Mesenchymal stem cell (in vitro differentiated cells and primary cell): ENCODE measurements at places on chromosomes 12 and 14.

- DNase-seq = no peak
Observed at GRCh38 chr12:3189282-3189681, 112.1 kb downstream of the TSPAN9 start.

DNA sequence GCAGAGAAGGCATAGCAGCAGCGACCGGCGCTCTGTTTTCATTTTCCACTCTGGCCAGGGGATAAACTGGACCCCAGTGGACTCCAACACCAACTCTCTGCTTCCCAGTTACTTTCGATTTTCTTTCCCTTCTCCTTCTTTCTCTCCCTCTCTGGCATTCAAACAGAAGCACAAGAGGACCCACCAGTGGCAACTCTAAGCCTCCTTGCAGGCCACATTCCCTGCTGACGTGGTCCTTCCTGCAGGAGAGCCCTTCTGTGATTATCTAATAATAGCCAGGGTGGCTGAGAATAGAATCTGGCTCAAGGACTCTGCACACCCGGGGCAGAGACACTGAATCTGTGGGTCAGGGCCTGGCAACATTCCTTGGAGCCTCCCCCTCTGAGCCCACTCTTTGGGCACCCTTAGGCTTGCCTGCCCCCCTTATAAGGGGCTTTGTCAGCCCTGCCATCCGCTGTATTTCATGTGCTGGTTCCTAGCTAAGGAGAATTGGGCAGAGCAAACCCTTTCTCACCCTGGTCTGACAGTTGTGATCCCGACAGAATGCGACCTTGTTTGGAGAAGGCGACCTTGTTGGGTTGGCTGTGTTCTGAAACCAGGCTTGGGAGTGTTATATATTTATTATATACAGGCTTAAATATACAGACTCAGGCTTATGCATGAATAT is 8.2 kb upstream of the HOXC6 start:
- peak; percentile 87 for DNase-seq

DNA sequence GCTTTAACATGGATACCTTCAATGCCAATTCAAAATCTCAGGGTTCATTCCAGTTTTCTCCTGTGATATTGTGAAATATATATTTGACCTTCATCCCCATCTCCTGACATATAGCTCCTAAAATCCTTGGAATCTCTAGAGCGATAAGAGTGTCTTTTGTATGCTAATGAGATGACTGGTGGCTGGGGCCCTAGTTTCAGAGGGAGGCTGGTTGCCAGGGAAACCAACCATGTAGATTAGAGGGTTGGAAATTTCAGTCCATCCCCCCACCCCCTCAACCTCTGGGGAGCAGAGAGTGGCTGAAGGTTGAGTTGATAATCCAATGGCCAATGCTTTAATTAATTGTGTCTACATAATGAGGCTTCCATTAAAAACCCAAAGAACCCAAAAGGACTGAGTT is 59.4 kb downstream of the SDR9C7 start:
- no peak for DNase-seq

GRCh38 chr14:101619484-101619883 is 58.2 kb downstream of the DIO3 start:
- DNase-seq = no peak

DNA sequence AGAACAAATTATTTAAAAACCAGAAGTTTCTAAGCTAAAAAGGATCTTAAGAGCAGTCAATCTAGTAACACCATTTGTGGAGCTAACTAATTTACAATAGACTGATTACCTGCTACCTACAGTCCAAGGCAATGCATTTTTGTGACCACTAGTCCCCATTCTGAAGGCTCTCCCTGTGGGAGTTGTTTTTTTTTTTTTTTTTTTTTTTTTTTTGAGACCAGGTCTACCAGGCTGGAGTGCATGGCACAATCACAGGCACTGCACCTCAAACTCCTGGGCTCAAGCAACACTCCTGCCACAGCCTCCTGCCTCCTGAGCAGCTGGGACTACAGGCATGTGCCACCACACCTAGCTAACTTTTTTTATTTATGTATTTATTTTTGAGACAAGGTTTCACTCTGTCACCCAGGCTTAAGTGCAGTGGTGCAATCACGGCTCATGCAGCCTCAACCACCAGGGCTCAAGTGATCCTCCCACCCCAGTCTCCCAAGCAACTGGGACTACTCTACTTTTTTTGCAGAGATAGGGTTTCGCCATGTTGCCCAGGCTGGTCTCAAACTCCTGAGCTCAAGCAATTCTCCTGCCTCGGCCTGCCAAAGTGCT is 3.9 kb downstream of the GNPTAB start:
- DNase-seq = peak; percentile 15

DNA sequence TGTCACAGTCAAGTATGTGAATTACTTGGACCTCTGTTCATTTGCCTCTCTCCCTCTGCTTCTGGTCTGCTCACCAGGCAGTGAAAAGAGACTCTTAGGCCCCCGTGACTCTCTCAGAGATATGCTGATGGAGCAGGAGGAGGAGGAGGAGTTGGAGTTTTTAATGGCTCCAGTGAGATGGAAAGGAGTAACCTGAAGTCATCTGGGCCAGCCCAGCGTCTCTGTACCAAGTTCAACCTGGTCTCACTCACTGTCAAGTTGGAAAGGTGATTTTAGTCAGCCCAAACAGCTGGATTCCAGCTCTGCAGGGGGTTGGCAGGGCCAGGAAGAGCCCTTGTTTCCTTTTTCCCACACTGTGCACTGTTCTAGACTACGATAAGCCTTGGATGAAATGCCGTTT is 48.6 kb downstream of the SH2B3 start:
- no peak for DNase-seq

- no peak for DNase-seq
Observed at GRCh38 chr14:99327050-99327449, 55.1 kb upstream of the BCL11B start.

DNA sequence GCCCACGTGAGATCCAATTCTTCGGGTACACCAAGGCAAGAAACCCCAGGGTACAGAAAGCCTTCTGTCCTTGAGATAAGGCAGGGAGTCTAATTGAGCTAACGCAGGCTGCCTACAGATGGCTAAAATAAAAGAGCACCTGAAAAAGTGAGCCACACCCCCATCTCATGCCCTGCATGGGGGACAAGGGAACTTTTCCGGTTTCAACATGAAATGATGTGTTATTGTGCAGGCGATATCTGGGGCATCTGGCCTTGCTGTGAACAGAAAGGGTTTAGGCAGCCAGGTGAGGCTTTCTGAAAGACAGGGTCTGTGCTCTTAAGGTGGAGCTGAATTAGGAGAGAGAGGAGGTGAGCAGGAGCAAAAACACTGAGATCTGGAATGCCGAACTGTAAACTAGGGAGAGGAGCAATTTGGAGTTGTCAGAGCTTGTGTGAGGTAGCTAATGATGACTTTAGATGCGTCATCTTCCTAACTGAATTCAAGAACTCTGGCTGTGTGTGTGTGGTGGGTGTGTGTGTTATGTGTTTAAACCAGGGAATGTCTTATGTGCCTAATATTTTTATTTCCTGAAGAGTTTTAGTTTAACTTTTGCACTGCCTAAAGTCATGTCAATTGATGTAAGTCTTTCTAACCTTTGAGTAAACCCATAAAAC is 20.1 kb upstream of the LDHB start:
- DNase-seq = no peak

GRCh38 chr12:19548834-19549233 is 109.5 kb downstream of the AEBP2 start:
- DNase-seq = no peak

DNA sequence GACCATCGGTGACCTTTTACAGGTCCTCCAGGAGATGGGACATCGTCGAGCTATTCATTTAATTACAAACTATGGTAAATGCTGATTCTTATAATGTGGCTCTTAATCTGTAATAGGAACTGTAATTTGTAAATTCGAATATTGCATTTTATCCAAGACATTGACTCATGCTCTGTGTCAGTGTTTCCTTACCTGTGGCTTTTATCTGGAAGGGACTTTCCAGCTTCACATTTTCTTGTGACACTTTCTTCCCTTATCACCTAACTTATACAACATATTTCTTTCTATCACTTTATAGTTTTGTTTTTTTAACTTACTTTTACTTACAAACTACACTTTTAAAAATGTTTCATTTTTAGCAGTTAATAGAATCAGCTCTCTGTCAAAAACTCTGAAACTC is 14.8 kb downstream of the IRAK3 start:
- no peak for DNase-seq

DNA sequence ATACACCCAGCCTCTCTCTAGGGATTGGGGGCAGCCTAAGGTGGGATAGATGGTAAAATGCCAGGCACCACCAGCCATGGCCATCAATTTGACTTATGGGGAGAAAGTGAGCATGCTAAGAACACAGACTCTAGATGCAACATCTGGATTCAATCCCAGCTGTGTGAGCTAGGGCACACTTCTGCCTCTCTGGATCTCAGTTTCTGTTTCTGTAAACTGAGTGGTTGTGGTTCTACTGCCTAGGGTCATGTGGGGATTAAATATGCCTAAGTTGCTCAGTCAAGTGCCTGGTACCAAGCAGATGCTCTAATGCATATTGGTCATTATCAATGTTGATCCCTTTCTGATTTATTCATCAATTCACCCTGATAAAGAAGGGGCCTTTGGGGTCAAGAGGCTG is 12.6 kb upstream of the OAS1 start:
- DNase-seq = no peak

DNA sequence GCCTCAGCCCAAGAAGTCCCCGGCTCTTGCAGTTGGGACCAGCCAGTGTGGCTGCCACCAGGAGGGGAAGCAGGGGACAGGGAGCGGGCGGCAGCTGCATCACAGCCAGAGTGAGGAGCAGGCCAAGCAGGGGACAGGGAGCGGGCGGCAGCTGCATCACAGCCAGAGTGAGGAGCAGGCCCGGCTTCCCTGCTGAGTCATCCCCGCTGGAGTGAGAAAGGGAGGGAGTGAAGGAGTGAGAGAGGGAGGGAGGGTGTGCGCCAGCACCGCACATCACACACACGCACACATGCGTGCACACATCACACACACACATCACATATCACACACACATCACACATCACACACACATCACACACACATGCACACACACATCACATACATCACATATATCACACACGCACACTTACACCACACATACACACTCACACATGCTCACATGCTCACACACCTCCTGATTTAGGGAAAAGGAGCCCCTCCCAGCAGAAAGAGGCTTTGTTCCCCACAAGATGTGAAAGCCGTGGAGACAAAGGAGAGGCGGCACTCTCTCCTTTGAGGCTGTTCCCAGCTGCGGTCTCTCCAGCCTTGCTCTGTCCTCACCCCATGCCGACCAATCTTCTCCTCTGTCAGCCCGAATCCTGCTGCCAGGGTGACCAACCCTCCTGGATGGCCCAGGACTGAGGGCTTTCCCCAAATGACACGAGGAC is 16.7 kb upstream of the ZDHHC22 start:
- DNase-seq = peak; percentile 69

DNA sequence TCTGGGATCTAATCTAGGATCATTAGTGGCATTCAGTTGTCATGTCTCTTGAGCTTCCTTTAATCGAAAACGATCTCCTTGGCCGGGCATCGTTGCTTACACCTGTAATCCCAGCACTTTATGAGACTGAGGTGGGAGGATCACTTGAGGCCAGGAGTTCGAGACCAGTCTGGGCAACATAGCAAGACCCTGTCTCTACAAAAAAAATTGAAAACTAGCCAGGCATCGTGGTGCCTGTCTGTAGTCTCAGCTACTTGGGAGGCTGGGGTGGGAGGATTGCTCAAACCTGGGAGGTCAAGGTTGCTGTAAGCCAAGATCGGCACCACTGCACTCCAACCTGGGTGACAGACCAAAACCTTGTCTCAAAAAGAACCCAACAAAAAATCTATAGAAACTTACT is 9.0 kb downstream of the PUS1 start:
- no peak for DNase-seq

GRCh38 chr14:85572845-85573244 is 42.9 kb downstream of the FLRT2 start:
- DNase-seq = peak; percentile 77

GRCh38 chr12:45948546-45948945 is 41.8 kb downstream of the SCAF11 start:
- peak; percentile 20 for DNase-seq

- DNase-seq = no peak
Observed at GRCh38 chr12:70236990-70237389, 6.2 kb upstream of the CNOT2 start.

DNA sequence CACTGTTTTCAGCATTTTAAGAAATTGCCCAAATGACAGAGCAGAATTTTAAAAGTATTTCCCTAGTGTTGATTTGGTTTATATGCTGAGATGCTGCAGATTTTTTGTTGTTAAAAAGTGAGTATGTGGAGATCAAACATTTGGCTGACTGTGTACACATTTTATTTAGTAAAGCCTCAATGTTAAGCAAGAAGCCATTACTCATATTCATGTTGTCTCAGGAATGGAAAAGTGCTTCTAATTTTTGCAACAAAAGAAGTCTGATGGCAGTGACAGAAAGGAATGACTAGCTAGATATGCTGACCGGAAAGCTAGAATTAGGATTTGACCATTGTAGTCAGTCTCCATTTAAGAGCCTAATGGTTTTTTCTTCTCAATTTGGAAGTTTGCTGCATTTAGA is 22.5 kb downstream of the SLC38A6 start:
- DNase-seq = no peak

GRCh38 chr12:85369365-85370154 is 89.5 kb downstream of the ALX1 start:
- DNase-seq = no peak

GRCh38 chr14:61841145-61841544 is 78.9 kb downstream of the SNAPC1 start:
- DNase-seq = no peak

DNA sequence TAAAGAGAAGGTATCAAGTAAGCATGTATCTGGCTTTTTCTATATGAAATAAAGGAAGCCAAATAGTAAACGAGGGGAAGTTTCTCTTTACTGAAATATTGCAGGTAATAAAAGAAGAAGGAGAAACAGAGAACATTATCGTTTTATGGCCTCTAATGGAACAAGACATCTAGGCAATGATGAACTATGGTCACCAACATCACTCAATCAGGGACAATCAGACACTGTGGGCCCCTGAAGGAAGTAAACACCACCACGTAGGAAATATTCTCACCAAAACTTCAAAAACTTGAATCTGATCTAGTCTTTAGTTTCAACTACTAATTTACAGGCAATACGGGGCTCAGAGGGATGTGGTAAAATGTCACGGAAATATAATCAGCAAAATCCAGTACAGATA is 15.9 kb downstream of the HEBP1 start:
- DNase-seq = no peak

- DNase-seq = peak; percentile 68
Observed at GRCh38 chr12:57240066-57240921, 10.7 kb downstream of the STAC3 start.

GRCh38 chr12:122423258-122424165 is 1.0 kb upstream of the CLIP1 start:
- DNase-seq = peak; percentile 79

DNA sequence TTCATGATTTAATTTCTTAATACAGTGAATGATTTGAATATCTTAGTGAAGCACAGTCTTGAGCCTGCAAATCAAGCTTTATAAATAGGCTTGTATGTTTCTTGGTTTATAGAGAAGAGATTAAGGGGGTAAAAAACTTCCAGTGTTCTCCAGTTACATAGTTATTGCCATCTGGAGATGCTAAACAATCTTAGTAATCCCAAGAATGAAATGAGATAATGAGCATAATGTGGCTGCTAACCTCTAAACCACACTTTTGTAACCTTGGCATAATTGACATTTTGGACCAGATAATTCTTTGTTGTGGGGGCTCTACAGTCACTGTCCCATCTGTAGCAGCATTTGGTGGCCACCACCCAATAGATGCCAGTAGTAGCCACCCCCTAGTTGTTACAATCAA is 316.8 kb downstream of the CCDC91 start:
- no peak for DNase-seq
